ENCODE measurements at places on chromosomes 4 and X.

- no peak for DNase-seq
Measured at GRCh38 chr4:131509521-131509920, 1639.6 kb upstream of the PCDH10 start.

- no peak for DNase-seq
Measured at GRCh38 chr4:158313566-158313965, 103.3 kb downstream of the TMEM144 start.

DNA sequence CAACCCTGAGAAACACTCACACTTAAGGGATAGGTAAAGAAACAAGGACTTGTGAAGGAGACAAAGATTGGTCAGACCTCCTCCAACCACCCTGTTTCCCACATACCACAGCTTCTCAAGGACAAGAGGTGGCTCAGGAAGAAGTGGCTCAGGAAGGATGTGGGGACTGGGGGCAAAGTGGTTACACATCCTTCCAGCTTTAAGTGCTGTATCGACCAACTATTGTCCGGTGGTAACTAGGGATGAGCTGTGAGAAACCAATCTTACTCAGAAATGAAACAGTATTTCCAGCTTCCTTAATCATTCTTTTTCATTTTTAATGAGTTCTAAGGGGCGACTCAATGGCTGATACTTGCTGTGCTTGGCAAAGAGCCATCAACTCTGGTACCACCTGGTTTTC, 8.5 kb upstream of the LHFPL1 start:
- DNase-seq = no peak

DNA sequence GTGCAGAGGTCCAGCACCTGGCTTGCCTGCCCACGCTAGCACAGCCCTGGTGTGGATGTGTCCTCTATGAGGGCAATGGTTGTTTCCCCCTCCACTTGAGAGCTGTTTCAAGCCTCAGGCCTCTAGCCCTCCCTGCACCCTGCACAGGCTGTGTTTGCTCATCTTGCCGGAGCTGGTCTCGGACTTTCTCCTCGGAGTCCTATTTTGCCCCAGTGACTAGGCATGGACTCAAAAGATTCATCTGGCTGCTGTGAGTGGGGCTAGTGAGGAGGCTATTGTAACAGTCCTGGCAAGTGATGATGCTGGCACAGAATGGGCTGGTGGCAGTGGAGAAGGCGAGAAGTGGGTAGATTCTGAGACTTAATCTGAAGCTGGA, 5.8 kb downstream of the FOXP3 start:
- no peak for DNase-seq

- DNase-seq = no peak
Measured at GRCh38 chrX:132956421-132957210, 1.8 kb downstream of the HS6ST2 start.
